Stimulated activated CD4-positive, alpha-beta T cell treated with anti-CD3 and anti-CD28 coated beads, Interleukin-15, amount 100 ng/mL, for 1 hour (primary cell): ENCODE measurements at places on chromosomes 2 and 18.

DNA sequence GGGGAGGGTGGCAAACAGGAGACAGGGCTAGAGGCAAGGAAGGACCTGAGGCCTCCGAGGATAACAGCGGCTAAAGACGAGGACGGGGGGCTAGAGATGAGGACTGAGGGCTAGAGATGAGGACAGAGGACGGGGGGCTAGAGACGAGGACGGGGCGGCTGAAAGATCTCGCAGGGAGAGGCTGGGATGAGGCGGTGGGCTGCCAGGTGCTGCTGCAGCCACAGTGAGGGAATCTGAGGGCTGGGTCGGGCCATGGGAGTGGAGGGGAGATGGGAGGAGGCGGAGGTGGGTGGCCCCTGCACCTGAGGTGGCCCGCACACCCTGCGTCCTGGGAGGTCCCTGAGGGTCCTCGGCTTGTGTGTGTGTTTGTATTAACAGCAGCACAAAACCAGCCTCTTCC lies 350.2 kb upstream of the SALL3 start:
- no peak for DNase-seq

GRCh38 chr2:170819680-170820664 lies 3.3 kb downstream of the GAD1 start:
- DNase-seq: no peak

DNA sequence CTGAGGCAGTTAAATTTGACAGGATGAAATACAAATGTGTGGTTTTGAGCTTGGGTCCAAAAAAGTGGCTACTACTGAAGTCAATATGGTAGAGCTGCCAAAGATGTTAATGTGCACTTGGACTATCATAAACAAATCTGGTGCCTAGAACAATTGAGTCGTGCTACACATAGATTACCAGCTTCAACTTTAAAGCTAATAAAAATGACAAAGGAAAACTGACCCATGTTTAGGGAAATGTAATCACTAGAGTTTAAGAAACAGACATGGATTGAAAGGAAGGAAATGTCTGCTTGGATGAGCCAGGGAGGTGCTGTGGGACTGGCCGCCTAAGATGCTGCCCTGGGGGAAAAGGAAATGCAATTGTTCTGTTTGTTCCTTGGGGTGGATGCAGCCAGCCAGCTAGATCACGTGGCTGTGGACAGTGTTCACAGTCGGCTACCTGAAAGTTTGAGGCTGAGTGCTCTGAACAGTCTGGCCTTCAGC lies 36.6 kb downstream of the CYB5A start:
- DNase-seq: no peak

GRCh38 chr2:203811491-203812221 lies 55.9 kb upstream of the CTLA4 start:
- peak; percentile 36 for DNase-seq

GRCh38 chr2:102880731-102881130 lies 118.9 kb downstream of the TMEM182 start:
- DNase-seq: no peak

DNA sequence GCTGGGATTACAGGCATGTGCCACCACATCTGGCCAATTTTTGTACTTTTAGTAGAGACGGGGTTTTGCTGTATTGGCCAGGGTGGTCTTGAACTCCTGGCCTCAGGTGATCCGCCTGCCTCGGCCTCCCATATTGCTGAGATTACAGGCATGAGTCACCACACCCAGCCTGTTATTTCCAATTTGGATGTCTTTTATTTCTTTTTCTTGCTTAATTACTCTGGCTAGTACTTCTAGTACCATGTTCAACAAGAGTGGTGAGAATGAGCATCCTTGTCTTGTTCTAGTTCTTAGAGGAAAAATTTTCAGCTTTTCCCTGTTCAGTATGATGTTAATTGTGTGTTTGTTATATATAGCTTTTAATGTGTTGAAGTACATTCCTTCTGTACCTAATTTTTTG lies 23.4 kb downstream of the CCDC138 start:
- no peak for DNase-seq

DNA sequence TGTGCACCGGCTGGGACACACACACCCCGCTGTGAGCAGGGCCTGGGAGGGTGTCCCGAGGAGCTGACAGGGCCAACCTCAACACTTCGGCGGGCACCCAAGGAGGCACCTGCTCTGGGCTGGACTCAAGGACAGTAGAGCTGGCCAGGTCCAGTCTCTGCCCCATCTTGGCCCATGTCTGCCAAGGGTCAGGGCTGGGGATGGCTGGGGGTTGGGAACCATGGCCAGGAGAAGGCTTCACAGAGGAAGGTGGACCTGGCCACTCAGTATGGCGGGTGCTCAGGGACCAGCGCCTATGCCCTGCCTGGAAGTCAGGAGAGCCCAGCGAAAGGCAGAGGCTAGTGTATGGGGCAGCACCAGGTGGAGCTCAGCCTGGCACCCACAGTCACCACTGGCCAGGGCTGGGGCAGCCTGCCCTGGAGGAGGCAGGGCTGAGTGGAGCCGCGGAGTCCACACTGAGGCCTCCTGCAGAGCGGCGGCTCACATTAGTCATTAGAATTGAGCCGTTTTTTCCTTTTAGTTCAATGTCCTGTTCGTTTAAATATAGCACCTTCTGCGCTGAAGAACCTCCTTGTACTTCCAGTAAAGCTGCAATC lies 4.2 kb downstream of the ERFE start:
- DNase-seq: no peak

GRCh38 chr2:236657215-236657614 lies 87.6 kb downstream of the ACKR3 start:
- DNase-seq: no peak

DNA sequence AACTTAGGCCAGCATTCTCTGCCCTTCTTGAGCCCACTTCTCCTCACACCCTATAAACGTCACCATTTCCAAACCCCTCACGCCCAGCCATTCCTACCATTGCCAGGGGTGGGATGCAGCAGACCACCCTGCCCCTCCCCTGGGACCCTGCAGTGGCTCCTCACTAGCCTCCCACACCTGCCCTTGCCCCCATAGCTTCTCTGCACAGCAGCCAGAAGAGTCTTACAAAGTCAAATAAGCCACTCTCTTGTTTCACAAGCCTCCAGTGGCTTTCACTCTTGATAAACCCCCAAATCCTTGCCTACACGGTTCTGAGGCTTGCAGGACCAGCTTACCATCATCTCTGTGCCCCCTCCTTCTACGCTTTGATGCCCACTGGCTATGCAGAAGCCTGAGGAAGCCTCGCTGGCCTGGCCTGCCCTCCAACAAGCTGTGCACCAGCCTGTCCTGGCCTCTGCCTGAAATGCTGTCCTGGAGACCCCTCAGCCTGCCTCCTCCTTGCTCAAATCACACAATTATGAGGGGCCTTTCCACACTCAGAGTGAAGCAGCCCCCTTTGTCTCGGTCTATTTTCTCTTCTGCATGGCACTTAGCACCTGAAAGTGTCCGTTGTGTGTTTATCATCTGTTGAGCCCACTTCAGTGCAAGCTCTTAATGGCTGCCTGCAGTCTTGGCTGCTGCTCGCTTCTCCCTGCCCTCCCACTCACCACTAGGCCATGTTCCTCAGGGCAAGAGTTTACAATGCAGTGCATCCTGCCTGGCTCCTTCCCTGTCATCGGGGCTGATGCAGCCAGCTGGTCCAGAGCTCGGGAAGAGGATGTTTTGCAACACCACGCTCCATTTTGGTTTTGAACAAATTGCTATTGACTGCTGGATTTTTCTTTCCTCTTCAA lies 82.6 kb upstream of the RGPD5 start:
- DNase-seq: no peak

GRCh38 chr2:160301420-160301819 lies 101.3 kb upstream of the ITGB6 start:
- no peak for DNase-seq

GRCh38 chr2:178256382-178257042 lies 62.2 kb downstream of the OSBPL6 start:
- DNase-seq: no peak

DNA sequence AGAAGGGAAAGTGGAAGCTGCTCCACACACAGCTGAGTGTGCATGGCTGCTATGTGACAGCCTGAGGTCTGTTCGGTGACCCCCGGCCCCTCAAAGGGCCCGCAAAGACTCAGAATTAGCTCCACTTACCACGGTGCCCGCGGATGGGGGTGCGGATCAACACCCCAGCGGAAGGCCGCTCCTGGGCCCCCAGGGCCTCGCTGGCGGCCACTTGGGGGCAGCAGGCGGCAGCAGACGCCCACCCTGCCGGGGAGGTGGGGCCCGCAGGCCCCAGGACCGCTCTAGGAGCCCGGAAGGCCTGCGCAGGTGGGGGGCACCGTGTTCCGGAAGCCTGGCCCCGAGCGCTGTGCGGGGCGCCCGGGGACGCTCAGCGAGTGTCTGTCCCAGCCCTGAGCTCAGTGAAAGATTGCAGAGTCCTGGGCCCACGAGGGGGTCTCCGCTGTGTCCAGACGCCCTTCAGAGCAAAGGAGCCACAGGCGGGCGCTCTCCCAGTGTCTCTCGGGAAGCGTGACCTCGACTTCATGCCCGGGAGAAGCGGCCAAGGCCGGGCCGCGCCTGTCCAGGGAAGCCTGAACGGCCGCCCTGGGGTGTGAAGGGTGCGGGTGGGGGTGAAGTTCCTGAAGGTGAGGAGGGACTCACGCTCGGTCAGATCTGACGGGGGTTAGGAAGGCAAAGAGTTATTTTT lies 118.7 kb downstream of the VAPA start:
- no peak for DNase-seq

GRCh38 chr2:42969231-42970150 lies 177.1 kb upstream of the HAAO start:
- DNase-seq: no peak

- no peak for DNase-seq
These were observed 255.1 kb upstream of the THSD7B start for GRCh38 chr2:136510244-136510643.

- DNase-seq: no peak
These were observed 34.1 kb upstream of the KCNF1 start for GRCh38 chr2:10877651-10878111.

DNA sequence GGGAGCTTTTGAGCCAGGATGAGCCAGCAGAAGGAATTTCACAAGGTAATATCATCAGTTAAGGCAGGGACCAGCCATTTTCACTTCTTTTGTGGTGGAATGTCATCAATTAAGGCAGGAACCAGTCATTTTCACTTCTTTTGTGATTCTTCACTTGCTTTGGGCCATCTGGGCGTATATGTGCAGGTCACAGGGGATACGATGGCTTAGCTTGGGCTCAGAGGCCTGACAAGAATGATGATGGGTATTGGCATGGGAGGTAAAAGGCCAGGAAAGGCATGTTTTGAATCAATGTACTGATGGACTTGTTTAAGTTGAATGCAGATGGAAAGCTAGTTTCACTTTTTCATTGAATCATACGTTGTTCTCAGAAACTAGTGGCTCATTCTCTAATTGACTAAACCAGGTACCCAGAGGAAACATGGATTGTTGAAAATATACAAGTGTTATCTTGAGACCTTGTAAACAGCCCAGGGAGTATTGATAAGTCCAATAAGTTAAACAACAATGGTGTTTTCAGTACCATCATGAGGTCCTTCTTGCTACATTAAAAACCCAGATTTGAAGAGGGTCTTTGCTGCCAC lies 1672.5 kb upstream of the DDX18 start:
- no peak for DNase-seq

DNA sequence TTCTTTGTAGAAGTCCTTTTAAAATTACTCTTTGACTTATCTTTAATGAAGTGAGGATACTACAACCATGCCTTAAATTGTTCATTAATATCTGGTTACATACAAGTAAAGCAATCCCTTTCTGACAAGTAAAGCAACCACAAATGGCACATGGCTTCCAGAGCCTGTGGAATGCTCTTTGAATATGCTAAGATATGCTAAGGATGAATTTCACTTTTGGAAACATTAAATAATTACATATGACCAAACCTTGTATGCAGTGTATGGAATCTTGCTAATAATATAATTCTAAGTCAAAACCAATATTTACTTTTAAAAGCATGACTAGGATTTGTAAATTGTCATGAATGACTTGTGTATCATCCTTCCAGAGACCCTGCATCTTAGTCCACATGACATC lies 1711.2 kb upstream of the CELF4 start:
- no peak for DNase-seq

- DNase-seq: no peak
These were observed 46.1 kb upstream of the SH3BP4 start for GRCh38 chr2:234905547-234906265.
